ENCODE measurements at places on chromosomes 1 and 21.
A peak's percentile ranks its signal among the peaks of the same experiment; 100 is the strongest.

GRCh38 chr1:2341706-2342383 is 49.5 kb downstream of the MORN1 start:
- DNase-seq: no peak

DNA sequence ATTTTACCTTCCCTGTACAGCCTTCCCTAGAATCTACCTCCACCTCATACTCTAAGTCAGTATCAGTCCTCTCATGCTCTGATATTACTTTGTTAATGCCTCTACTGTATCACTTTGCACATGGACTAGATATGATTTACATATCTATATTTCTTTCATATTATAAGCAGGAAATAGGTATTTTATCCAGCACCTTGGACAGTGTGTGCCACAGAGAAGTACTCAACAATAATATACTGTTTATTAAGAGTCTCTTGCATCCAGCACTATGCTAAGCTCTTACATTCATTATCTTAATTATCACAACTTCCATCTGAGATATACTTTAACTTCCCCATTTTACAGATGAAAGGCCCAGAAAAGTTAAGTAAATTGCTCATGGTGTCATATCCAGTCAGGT is 247.9 kb upstream of the DAB1 start:
- no peak for DNase-seq

DNA sequence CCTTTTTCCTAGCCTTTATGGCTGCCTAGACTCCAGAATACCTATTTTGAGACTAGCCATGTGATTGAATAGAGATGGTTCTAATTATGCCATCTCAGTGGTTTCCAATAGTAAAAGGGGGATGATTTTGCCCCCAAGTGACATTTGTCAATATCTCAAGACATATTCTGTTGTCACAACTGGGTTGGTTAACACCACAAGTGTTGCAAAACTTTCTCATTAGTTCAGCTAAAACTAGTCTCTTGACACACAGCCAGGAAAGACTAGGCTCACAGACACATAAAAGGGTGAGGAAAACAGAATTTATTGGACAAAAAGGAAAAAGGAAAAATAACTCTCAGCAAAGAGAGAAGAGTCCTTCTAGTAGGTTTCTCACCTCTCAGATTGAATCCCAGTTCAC is 39.9 kb upstream of the GBP5 start:
- no peak for DNase-seq

DNA sequence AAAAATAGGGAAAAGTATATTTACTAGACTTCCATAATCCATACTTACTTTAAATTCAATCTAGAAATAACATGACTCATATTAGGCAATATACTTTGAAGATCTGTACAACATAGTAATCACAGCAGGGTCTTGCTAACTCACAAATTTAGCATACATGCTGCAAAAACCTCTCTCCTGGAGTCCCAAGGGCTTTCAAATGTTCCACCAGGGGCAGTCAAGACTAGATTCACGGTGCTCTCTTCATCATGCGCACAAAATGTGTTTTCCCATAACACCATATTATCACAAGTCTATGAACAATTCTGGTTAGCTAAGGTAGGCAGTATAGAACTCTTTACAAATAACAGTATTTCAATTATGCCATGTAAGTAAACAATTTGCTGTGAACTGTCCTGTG is 45.8 kb downstream of the SSX2IP start:
- no peak for DNase-seq

DNA sequence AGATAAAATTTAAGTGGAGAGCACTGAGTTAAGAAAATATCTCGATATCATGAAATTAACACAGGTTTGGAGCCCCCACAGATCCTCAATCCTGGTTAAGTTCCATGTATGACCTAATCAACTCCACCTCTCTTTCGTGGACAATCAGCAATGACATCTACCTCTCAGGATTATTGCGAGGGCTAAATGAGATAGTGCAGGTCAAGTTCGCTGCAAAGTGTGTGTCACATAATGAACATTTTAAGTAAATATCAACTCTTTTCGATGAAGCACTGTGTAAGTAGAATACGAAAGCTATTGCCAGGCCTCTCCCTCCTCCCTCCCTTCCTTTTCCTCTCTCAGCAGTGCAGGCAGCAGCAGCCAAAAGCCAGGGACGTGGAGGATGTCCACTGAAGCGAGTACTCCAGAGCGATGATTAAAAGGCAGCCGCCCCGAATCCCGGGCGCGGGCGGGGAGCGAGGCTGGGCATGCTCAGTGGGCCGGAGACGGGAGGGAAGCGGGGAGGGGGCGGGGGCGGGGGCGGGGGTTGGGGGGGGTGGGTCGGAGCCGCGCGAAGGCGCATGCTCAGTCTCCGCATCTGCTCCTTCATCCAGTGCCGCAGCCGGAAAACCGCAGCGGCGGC is at the start of gene CAMSAP2:
CAMSAP2 (plus strand) TSS at position 567 of the 622 bp plus-strand sequence. CDS start 935 bp downstream, outside the sequence.
- DNase-seq: peak; percentile 76

- no peak for DNase-seq
Measured at GRCh38 chr1:10819198-10819901, 22.9 kb upstream of the CASZ1 start.

GRCh38 chr1:41870076-41870562 is 48.6 kb downstream of the HIVEP3 start:
- DNase-seq: no peak
